ENCODE measurements at places on chromosomes 7 and 10.
A peak's percentile ranks its signal among the peaks of the same experiment; 100 is the strongest.

DNA sequence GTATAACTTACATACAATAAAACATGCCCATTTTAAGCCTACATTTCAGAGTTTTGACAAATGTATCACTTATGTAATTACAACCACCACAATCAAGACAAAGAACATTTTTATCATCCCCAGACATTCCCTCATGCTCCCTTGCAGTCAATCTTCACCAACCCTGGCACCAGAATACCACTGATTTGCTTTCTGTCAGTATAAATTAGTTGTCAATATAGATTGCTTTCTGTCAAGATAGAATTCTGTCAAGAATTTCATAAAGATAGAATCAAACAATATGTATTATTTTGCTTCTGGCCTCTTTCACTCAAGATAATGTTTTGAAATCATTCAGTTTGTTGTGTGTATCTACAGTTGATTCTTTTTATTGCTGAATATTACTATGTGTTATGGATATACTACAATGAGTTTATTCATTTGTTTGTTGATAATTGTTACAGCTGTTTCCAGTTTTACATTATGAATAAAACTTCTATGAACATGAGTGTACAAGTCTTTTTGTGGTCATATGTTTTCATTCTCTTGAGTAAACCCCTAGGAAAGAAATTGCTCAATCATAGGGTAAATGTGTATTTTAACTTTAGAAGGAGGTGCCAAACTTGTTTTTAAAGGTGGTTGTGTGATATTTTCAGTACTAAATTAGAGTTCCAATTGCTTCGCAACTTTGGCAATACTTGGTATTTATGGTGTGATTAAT, 56.9 kb downstream of the IFIT5 start:
- no peak for DNase-seq

GRCh38 chr7:29877196-29877595, 70.9 kb downstream of the WIPF3 start:
- DNase-seq = no peak

DNA sequence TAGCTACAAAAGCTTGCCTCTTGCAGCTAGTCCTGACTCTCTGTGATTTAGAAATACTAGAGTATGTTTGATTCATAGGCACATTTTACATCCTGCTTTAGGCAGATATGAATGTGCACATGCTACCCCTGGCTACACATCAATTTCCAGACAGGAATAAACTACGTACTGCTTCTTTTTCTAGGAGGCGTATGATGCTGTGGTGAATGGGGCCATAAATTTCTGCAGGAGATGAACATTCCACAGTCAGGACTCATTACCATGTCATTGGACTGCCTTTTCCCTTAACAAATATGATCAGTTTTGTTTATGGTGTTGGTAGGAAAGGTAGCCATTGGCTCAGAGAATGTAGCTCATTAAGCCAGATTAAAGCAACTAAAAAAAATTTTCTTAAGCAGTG, 50.1 kb upstream of the IFRD1 start:
- DNase-seq = no peak

DNA sequence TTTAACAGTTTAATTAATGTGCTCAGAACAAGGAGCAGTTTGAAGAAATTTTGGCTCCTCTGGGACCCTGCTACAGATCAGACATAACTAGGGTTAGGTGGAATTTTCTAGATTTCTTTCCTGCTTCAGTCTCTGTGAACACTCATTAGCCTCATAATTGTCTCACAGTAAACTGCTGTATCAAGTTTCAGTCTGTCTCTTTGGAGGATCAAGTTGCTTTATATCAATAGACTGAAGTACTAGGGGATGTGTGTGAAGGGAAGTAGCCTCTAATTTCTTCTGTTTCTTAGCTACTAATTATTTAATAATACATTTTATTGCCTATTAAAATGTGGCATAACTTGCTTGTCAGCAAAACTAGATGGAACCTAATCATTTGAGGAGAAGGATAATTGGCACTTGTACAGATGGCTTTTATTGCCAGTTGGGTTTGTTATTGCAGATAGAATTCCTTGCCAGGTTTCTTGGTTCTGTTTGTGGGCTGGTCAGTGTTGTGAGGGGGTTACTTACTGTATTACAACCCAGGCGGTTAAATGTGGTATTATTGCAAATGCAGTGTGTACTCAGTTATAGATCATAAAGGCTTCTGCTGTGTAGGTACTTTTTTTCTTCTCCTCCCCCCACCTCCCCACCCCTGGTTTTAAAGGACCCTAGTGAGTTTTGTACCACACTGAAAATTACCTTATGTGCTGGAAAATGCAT, 758.0 kb downstream of the AUTS2 start:
- peak; percentile 8 for DNase-seq

DNA sequence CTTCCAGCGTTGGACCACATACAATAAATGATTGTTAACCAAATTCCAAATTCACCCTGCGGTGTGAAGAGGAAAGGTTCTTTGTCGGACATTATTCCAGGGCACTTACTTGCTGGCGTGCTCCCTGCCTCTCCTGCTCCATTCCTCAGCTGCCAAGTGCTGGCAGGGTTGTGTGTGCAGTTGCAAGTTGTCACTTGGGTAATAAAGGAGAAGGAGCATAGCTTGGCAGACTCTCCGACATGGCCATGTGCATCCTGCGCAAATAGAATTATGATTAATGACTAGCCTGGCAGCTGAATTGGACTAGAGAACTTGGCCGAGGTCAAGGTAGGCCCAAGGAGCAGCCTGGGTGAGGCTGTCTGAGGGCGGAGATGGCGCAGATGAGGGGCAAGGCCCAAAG, 92.3 kb upstream of the ELMO1 start:
- DNase-seq = no peak

DNA sequence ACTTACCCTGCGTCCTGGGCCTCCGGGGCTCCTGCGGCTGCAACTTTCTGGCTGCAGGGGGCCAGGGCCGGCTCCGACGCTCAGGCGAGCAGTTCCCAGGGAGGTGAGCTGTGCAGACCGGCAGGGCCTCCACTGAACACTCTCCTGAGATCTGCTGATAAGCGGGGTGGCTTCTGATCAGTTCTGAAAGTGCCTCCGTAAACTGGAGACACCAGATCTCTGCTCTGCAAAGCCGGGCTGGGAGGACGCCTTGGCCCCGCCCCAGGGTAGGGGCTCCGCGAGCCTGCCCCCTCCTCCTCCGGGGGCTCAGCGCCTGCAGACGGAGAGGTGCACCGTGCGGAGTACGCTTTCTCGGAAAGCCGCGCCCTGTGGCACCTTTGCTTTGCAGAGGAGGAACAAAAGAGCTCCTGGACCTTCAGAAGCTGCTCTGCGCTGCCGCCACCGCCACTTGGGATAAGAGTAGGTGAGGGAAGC, 141.3 kb upstream of the VKORC1L1 start:
- no peak for DNase-seq

DNA sequence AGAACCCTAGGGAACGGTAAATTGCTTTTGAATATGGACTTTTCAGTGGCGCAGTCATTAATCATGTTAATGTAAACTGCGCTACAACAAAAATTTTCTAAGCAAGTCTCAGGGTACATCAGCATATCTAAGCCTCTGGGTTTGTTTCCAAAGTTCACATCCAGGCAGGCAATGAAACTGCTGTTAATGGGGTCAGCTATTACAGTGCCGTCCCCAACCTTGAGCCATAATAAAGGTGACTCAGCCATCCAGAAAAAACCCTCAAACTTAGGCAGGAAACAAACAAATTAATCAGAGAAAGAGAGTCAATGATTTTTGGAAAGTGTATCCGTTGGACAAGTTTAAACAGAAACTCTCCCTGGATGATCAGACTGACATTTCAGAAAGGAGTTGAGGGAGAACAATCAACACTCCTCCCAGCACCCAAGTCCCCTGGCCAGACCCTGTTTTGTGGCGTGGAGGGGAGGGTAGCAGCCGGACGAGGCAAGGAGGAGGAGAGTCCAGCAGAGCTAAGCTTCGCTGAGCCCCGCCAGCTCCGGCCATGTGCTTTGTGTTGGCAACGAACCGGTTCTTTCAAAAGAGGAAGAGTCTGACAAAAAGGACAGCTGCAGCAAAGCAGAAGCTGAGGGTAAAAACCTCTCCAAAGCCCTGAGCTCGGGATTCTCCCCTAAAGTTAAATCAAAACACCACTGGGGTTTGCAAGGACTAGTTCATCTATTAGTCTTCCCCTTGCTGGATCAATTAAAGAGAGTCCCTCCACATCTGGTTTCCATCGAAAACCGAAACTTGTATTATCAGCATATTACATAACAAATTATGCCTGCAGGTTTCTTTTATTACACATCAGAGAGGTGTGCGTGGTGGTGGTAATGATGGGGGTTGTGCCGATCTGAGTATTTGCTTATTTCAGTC, 3.6 kb downstream of the FAM53B start:
- DNase-seq = no peak

DNA sequence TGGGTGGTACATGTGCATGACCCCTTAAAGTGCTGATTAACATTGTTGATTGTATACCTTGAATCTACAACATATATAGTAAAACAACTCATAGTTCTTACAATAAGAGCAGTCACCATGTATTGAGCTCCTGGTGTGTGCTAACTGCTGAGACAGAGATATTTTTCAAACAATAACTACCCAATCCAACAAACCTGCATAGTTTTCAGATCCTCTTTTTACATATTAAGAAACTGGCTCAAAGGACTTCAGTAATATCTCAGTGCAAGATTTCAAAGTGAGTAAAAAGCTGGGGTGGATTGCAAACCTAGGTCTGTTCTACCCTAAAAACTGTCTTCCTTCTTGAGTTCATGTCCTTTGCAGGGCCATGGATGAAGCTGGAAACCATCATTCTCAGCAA, 272.2 kb downstream of the SNX13 start:
- no peak for DNase-seq

GRCh38 chr7:4745971-4746919, 29.2 kb upstream of the AP5Z1 start:
- DNase-seq = no peak

- no peak for DNase-seq
Observed at GRCh38 chr10:119450606-119451299, 91.8 kb downstream of the RGS10 start.

DNA sequence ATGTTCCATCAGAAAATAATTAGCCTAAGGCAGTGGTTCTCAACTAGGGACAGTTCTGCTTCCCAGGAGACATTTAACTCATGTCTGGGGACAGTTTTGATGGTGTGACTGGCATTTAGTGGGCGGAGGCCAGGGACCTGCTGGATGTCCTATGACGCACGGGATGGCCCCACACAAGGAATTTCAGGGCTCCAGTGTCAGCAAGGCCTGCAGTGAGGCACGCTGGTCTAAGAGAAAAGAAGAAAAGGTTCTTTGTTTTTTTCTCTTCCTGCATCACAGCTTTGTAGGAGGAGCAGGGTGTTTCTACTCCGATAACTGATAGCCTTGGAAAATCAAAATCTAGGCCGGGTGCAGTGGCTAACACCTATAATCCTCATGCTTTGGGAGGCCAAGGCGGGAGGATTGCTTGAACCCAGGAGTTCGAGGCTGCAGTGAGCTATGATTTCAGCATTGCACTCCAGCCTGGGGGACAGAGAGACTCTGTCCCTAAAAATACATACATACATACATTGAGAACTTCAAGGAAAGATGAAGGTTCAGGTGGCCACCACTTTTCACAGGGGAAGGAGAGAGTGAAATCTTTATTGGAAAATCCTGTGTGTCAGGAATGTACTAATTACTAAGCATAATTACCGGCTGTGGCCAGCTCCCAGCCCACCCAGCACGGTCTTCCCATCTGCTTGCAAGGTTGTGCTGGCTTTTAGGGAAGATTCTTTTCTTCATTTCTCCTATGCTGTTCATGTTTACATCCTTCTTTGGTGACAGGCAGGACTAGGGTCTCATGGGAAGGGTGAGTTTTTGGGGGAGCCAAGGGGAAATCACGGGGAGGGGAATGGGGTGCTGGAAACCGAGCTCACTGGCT, 150.4 kb downstream of the ACTR3B start:
- DNase-seq = no peak

DNA sequence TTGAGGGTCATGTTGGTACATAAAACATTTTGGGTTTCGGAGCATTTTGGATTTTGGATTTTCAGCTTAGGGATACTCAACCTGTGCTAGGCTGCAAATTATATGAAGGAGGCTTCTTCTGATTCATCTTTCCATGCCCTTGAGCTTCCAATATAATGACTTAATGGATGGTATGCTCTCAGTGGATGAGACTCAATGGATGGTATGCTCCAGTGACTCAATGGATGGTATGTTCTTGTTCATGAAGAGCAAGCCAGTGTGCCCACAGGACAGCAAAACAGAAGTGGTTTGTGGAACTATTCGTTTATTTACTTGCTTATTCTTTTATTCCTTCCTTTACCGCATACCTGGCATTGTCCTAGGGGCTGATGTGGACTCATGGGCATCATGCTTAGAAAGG, 969.6 kb downstream of the LRMDA start:
- DNase-seq = no peak

- no peak for DNase-seq
Observed at GRCh38 chr10:133458710-133459453, 5.1 kb downstream of the SCART1 start.

All from SHP77 (cell line).